Activated gamma-delta T cell treated with Interleukin-2 at 50 U/mL for 16 hours (primary cell): ENCODE measurements at places on chromosomes 5 and 9.

- no peak for DNase-seq
Measured at GRCh38 chr9:137716694-137717287, 98.0 kb downstream of the EHMT1 start.

GRCh38 chr9:130985606-130986162, 23.3 kb upstream of the LAMC3 start:
- DNase-seq = no peak

GRCh38 chr9:105670315-105670714, 8.1 kb downstream of the TAL2 start:
- DNase-seq = no peak

DNA sequence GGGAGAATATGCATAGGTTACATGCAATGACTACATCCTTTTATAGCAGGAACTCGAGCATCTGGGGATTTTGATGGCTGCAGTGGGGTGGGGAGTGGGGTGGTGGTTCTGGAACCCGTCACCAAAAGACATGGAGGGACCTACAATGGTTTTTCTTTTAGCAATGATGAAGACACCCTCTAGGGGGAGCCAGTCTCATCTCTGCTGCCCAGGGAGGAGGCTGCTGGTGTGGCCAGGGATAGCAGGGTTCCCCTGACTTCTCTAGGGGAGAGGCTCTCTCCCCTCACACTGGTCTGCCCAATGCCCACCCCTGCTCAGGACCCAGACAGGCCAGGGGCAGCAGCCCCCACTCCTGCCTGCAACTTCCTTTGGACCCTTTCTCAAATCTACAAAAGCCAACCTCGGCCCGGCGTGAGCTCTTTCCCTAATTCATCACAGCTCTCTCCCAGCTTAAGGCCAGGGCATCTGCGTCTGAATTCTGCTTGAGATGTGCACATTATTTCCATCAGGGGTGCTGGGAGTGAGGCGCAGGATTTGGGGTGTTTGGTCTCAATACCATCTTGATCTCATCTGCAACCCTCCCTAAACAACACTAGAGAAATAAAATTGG, 73.6 kb upstream of the RETREG1 start:
- DNase-seq = no peak

- DNase-seq = no peak
Measured at GRCh38 chr5:101663543-101663942, 632.5 kb downstream of the SLCO4C1 start.
